Cardiac fibroblast (primary cell): ENCODE measurements at places on chromosomes 11 and 22.

GRCh38 chr11:94183886-94184264 lies 55.2 kb downstream of the PANX1 start:
- DNase-seq = peak; percentile 78

DNA sequence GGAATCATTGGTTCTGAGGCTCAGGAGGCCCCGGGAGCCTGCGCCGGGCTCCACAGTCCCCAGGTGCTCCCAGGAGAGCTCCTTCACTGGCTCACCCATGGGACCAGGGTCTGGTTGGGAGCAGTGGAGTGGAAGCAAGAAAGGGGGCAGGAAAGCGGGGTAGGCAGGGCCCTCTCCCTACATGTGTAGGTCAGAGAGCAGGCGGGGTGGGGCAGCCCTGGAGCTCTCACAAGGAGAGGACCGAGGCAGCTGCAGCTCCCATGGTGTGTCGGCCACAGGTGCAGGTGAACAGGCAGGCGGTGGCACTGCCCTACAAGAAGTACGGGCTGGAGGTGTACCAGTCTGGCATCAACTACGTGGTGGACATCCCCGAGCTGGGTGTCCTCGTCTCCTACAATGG lies 28.3 kb downstream of the MUC2 start:
- no peak for DNase-seq

DNA sequence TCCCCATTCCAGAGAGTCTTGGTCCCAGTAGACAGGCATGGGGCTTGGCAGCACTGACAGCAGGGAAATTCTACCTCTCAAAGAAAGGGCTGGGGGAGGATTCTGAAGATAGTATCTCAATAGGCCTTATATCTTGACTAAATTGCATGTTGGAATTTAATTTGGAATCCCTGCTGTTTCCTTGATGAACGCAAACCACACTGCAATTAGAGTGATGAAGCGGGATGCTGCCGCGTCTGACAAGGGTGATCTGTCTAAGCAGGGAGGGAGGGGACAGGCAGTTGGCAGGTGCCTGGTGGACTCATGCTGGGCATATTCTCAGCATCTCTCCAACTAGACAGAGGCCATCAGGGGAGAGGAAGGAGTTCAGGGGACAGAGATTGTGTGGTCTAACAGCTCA lies 48.4 kb downstream of the COMMD9 start:
- DNase-seq = no peak

- DNase-seq = no peak
Observed at GRCh38 chr11:76212086-76213035, 6.1 kb upstream of the WNT11 start.

DNA sequence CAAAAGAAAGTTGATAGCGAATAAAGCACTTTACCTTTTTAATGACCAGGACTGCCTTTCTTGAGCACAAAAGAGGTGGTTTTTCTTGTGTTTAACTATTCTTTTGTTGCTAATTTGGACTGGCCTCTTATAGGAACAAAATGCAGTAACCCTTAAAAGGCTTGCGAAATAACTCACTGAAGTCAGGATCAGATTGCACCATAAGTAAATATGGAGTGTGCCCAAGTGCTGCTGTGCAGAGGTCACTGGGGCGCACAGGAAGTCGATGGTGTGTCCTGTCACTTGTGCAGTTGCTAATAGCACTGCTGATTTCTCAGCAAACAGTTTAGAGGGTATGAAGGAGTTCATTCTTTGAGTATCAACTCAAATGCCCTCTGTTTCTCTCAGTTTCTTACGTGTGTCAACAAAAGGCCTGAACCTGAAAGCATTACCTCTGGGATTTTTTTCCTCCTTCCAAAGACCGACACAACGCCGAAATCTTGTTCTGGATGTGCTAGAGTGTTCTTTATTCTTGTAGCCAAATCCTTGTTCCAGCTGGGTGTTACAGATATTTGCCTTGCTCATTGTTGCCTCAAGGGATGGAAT lies 71.3 kb downstream of the ATXN10 start:
- peak; percentile 70 for DNase-seq

DNA sequence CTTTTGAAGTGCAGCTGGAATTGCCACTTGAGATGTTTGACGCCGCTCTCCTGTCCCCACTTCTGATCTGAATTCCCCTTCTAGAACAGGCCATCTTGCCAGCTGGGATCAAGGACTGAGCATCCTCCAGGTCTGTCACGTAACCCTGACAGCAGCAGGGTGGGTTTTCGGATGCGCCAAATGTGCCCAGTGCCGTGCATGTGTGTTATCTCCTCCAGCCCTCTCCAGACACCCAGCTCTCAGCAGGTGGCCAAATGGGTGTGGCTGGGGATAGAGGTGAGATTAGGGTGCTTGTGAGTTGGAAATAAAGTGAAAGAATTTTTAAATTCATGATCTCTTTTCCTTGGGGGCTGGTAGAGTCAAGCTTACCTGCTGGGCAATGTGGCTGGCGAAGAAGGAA lies 3.3 kb downstream of the OSBP2 start:
- no peak for DNase-seq

GRCh38 chr11:17736930-17737817 lies 2.6 kb downstream of the KCNC1 start:
- no peak for DNase-seq

DNA sequence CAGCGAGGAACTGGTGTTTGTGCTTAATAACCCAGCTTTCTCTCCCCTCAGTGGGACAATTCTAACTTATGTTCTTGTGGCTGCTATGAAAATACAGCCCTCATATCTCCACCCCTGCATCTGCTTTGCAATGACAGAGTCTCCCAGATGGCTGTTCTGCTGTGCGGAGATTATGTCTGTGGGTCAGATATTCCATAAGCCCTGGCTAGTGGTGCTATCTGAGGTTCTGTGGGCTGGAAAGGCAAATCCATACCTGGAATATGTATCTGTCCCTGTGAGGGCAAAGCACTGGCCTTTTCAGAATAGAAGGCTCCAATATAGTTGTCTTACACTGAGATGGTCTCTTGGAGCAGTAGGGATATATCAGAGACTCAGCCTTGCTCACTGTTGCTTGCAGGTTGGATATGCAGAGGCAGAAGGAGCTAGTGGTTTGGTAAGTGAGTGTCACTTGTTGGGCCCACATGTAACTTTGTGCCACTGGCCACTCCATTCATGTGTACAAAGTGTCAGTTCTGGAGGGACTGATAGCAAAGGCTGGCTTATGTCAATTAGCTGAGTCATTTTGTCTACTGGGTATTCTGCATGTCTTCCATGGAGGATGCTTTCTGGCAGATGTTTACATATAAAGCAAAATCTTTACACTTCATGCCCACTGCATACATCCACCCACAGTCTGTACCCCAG lies 246.6 kb downstream of the FAM76B start:
- DNase-seq = no peak

DNA sequence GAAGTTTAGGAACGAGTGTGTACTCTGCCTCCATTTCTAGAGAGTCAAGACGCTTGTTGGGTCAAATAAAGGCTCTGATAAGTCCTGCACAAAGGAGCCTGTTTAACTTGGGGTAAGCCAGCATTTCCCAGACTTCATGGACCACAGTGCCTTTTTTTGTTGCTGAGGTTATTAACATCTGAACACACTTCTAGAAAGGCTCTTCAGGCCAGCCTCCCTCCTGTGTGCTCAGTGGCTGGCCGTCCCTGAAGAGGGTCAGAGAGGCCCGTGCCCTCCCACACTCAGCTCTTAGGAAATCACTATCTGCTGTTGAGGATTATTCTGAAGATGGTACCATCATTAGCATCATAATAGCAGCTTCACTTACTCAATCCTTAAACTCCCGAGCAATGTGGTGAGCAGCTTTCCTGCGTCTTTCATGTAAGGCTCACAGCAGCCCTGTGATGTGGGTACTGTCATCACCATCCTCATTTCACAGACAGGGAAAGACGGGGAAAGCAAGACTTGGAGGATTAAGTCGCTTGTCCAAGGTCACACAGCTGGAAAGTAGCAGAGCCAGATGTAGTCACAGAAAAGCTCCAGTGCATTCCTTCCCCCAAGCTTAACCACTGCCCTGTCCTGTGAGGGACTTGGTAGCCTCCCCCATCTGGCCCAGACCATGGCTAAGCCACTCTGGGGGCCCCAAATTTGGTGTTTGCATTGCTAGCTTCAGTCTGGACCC lies 71.3 kb downstream of the TSPAN18 start:
- DNase-seq = no peak

- no peak for DNase-seq
Observed at GRCh38 chr22:26592421-26592891, 2.5 kb upstream of the TPST2 start.

DNA sequence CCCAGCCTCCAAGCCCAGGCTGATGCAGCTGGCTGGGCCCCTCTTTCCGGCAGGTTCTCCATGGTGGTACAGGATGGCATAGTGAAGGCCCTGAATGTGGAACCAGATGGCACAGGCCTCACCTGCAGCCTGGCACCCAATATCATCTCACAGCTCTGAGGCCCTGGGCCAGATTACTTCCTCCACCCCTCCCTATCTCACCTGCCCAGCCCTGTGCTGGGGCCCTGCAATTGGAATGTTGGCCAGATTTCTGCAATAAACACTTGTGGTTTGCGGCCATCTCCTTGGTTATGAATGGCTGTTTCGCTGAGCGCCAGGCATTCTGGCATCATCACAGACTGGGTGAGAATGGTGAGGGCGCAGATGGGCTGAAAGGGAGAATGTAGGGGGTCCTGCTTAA lies 3.6 kb downstream of the PRDX5 start:
- no peak for DNase-seq

GRCh38 chr11:62882788-62883501 lies 2.2 kb downstream of the SLC3A2 start:
- no peak for DNase-seq

GRCh38 chr11:61477727-61478148 lies 30.8 kb upstream of the LRRC10B start:
- peak; percentile 37 for DNase-seq

DNA sequence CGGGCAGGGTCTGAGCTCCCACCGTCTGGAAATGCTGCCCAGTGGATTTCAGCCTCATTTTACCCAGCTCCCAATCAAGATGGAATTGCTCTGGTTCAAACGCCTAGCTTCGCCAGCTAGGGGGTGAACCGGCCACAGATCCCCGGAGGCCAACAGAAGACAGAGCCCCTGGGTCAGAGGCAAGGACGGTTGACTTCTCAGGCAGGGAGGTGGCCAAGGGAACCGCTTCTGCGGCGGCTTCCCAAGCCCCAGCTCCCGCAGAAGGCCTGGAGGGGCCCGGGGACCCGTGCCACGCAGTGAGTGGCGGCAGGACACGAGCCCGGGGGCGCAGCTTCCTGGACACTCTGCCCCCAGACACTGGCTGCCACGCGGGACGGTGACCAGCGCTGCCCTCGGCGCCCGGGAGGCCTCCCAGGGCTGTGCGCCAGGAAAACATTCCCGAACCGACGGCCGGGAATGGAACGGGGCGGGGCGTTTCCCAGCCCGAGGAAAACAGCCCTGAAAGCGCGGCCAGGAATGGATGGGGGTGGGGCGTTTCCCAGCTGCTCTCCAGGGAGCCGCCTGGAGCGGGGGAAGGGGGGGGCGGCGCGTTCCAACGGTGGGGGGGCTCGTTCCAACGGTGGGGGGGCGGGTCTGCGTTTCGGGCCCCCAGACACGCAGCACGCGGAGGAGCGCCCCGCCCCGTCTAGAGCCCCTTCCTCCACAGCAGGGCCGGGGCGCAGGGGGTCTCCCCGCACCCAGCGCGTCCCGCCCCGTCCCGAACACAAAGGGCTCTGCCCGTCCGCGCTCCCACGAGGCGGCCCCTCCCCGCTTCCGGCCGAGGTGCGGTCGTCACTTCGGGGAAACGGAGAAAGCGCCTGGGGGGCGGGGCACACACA lies 13.5 kb upstream of the B4GALNT4 start:
- peak; percentile 100 for DNase-seq

GRCh38 chr11:95358511-95359340 lies 127.7 kb upstream of the SESN3 start:
- no peak for DNase-seq
